Smooth muscle cell of trachea (primary cell): ENCODE measurements at places on chromosomes 2 and 18. TPM values are rescaled to one million over a fixed set of nuclear protein-coding genes. Genes with fewer than 3 reads are reported as not detected.

Gene ZNF396
- 2.8 and 3.0 TPM in 2 replicates for total RNA-seq

Gene LRATD1
- under 0.01 TPM in 2 replicates for total RNA-seq

Gene ZFAND2B
- total RNA-seq = 24.5 and 25.9 TPM in 2 replicates

Gene CXCR4
- 1.0 TPM in 1 of 2 replicates, not detected in the other for total RNA-seq

Gene UPP2
- total RNA-seq = under 0.01 TPM in 1 of 2 replicates, not detected in the other

Gene TM4SF20
- total RNA-seq = 0.33 TPM in 1 of 2 replicates, not detected in the other

Gene RAD51AP2
- total RNA-seq = not detected in 2 replicates

Gene ANKRD53
- total RNA-seq = 0.83 and 1.3 TPM in 2 replicates

Gene GALNT13
- 0.17 TPM in 1 of 2 replicates, not detected in the other for total RNA-seq

Gene SRD5A2
- not detected in 2 replicates for total RNA-seq

Gene DSG1
- not detected in 2 replicates for total RNA-seq

Gene AQP4
- not detected in 2 replicates for total RNA-seq

Gene KLHL29
- 4.2 and 13.9 TPM in 2 replicates for total RNA-seq

Gene BCL11A
- total RNA-seq = under 0.01 and 0.15 TPM in 2 replicates

Gene PDE6D
- 18.0 and 28.1 TPM in 2 replicates for total RNA-seq

Gene C2orf78
- not detected in 2 replicates for total RNA-seq

Gene AFF3
- 0.66 and 0.87 TPM in 2 replicates for total RNA-seq
